Stimulated activated memory B cell treated with anti-CD40 and anti-IgM and Interleukin-4, amounts not matched to agents 10 μg/mL and 1 μg/mL and 100 μg/mL, for 72 hours (primary cell): ENCODE measurements at places on chromosomes 13 and 19.

GRCh38 chr19:35066691-35067563 lies 25.4 kb downstream of the HPN start:
- ATAC-seq = peak; percentile 93

- ATAC-seq = no peak
Observed at GRCh38 chr13:40098246-40098645, 442.8 kb downstream of the COG6 start.

DNA sequence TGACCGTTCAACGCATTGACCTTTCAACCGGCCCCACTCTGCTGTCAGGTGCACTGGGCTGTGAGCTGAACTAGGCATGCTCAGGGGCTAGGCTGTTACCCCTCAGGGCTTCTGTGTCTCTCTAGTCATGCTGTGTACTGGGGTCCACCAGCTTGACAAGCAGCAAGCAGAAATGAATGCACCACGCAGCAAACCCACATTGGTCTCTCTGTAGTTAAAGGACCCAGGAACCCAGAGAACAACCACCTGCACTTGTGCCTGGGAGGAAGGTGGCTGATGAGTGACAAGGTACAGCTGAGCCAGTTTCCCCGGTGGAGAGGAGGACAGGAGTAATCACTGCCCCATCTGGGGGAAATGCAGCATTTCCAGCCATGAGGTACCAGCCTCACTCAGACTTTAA lies 159.9 kb downstream of the USP12 start:
- ATAC-seq = no peak

DNA sequence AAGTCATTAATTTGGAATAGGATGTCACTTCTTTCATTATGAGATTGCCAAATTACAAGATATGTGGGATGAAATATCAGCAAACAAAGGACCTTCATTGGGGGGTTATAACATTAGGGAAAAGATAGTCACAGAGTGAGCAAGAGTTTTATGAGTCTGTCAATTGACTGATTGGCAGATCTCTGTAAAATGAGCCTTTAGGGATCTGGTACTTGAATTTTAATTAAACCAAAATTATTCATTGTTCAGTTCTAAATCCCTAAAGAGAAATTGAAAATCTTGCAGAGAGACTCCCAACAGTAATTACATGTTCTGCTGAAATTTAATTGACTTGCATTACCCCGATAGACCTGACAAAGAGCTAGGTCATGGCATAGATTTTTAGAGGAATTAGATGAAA lies 768.1 kb upstream of the SPRY2 start:
- ATAC-seq = no peak

- ATAC-seq = no peak
Observed at GRCh38 chr13:84927442-84928169, 871.6 kb downstream of the SLITRK6 start.

DNA sequence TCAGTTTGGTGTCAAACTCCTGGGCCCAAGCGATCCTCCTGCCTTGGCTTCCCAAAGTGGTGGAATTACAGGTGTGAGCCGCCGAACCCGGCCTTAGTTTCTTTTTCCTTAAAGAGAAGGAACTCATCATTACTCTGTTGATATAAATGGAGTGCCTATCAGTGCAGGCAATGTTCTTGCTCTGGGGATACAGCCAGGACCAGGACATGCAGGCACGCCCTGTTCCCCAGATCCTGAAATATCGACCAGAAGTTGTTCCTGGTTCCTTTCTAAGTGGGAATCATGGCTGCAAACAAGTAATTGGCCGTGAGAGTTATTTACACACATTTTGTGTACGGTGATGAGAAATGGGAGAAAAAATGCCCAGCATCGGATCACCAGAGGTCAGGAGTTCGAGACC lies 8.4 kb downstream of the DNM2 start:
- no peak for ATAC-seq

- ATAC-seq = no peak
Observed at GRCh38 chr19:24054044-24054935, 32.7 kb upstream of the ZNF254 start.

GRCh38 chr19:45419396-45419795 lies 4.3 kb downstream of the ERCC1 start:
- peak; percentile 87 for ATAC-seq

GRCh38 chr13:25186187-25186586 lies 14.1 kb upstream of the AMER2 start:
- peak; percentile 4 for ATAC-seq

GRCh38 chr19:40588110-40588854 lies 11.6 kb downstream of the SHKBP1 start:
- no peak for ATAC-seq

DNA sequence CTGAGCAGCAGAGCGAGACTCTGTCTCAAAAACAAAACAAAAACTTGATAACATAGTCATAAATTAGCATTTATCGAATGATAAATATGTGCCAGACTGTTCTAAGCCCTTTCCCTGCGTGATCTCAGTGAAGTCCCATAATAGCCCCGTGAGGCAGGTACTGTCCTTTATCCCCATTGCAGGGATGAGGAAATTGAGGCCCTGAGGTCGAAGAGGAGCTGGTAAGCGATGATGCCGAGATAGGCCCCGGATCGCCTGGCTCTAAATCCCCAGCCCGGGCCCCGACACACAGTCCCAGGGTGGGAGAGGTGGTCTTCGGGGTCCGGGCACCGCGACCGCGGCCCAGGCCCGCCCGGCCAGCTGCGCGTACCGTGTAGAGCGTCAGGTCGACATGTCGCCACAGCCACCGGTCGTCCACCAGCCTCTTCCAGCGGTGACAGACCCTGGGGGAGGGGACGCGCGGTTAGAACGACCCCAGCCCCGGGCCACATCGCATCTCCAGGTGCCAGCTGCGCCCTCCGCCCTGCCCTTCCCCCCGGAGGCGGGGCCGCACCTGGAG lies 625 bp downstream of the FBXL12 start:
- ATAC-seq = no peak

- peak; percentile 84 for ATAC-seq
Observed at GRCh38 chr19:49387936-49388372, at the start of gene KASH5. Gene KASH5, plus strand, starts transcription at chr19:49388249. Its CDS starts 2,635 bp downstream, at chr19:49390884.

DNA sequence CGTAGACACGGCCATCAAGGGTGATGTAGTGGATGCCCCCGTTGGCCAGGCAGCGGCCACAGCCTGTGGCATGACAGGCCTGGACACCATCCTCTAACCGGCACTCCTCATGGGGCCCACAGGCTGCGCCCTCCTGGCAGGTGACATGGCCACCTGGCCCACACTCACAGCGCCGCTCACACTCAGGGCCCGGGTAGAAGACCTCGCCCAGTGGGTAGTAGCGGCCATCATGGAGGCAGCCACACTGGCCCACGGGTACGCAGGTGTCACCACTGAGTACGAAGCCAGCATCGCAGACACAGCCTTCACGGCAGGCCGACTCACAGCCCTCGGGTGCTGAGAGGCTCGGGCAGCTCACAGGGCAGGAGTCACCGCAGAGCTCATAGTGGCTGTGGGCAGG lies 27.2 kb upstream of the FBL start:
- ATAC-seq = no peak

GRCh38 chr19:3028305-3029064 lies 595 bp downstream of the TLE2 start:
- peak; percentile 40 for ATAC-seq

DNA sequence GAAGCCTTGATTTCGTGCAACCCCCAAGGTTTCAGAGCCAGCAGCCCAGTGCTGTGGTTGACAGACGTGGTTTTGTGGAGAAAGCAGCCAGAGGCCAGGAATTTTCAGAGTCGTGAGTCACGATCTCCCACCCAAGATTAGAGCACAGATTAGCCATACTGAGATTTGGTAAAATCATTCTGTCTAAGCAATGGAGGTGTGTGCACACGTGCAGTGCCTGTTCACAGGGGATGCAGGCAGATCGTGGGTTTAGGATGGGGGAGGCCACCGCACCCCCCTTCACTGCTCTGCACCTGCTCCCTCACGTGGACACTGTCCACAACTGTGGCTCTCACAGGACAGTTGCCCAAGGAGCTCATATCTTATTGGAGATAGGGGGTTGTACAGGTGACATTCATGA lies 46.6 kb upstream of the GPR183 start:
- ATAC-seq = peak; percentile 17

DNA sequence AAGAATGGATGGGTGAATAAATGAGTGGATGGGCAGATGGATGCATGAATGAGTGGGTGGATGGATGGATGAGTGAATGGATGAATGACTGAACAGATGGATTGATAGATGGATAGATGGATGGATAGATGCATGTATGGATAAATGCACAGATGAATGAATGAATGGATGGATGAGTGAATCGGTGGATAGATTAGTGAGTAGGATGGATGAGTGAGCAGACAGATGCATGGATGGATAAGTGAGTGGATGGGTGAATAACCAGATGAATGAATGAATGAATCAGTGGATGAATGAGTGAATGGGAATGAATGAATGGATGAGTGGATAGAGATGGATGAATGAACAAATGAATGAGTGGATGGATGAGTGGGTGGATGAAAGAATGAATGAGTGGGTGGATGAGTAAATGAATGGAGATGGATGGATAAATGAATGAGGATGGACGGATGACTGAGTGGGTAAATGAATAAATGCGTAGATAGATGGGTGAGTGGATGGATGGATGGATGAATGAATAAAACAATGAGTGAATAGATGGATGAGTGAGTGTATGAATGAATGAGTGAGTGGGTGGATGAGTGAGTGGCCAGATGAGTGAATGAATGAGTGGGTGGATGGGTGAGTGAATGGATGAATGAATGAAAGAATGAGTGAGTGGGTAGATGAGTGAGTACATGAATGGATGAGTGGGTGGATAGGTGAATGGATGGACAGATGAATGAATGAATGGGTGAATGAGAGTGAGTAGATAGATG lies 13.0 kb downstream of the GAS6 start:
- ATAC-seq = no peak
